BJ (cell line): ENCODE measurements at places on chromosomes 16 and 17.

- DNase-seq, result no peak
These were observed 488.5 kb upstream of the SOX9 start for GRCh38 chr17:71632328-71632727.

- DNase-seq, result no peak
These were observed 114.6 kb downstream of the PITPNC1 start for GRCh38 chr17:67491681-67492024.

GRCh38 chr17:10161386-10161785, 37.0 kb downstream of the GAS7 start:
- DNase-seq, result no peak

- no peak for DNase-seq
These were observed 33.0 kb upstream of the PRKCB start for GRCh38 chr16:23802776-23803175.

GRCh38 chr17:53626286-53626685, 196.4 kb upstream of the KIF2B start:
- DNase-seq, result no peak

- DNase-seq, result no peak
These were observed 90.6 kb downstream of the DNAH3 start for GRCh38 chr16:21060027-21060510.

DNA sequence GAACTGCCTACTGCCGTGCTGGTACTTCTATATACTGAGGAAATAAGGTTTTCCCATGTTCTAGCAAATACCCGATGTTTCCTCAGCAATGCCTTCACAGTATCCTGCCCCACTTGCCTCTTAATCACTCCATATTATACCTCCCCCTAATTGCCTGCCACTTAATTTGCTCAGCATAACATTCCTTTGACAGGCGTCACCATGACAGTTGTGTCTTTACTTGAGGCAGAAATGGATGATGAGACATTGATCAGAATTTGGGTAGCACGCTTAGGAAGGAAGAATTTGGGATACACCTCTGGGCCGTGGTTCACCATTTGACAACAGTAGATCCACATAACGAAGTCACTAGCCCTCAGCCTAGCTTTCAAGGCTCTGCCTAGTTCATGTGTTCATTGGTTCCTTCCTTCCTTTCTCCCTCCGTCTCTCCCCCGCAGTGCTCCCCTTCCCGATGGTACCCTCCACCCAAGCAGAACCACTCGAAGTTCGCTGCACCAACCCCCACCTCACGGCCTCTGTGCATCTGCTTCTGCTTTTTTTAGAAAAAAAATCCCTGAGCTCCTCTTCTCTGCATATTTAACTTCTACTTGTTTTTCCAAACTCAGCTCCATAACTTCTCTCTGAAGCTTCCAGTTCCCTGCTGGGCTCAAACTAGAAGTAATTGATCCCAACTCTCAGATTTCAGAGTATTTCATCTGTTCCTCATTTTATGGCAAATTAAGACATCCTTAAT, 19.4 kb downstream of the IQCK start:
- no peak for DNase-seq

- DNase-seq, result no peak
These were observed 369.1 kb downstream of the CPPED1 start for GRCh38 chr16:12434567-12434966.
